ENCODE measurements at places on chromosomes 12 and 14.

DNA sequence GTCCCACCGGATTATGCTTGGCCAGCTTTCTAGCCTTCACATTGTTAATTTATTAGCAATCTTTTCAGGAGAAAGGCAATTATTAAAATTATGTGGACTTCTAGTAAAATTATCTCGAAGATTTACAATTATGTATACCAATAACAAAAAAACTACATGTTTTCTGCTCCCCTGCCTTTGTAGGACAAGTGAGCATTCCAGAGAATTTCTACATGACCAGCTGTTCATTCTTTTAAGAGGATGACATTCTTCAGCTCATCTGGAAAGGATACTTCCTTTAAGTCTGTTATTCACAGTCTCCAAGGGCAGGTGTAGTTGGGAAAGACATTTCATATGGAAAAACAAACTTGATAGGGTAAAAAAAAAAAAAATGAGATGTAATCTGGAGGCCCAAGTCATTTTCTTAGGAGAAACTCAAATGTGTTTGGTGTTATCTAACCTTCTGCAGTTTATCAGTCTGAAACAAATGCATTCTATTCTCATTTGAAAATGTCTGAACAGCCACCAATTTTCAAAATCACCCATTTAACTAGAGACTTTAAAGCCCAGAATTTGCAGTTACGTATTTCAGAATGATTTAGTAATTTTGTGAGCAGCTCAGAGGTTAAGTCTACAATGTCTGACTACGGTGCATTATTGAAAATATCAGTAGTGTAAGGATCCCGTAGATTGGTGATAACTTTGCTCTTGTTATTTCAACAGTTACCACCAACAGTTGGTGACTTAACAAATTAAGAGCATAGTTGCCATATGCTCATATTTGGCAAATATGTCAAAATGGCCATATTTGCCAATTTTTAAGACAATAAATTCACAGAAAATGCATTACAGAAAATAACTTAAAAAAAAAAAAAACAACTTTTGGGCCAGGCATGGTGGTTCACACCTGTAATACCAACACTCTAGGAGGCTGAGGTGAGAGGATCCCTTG is 1.8 kb upstream of the PHLDA1 start:
- no peak for DNase-seq

DNA sequence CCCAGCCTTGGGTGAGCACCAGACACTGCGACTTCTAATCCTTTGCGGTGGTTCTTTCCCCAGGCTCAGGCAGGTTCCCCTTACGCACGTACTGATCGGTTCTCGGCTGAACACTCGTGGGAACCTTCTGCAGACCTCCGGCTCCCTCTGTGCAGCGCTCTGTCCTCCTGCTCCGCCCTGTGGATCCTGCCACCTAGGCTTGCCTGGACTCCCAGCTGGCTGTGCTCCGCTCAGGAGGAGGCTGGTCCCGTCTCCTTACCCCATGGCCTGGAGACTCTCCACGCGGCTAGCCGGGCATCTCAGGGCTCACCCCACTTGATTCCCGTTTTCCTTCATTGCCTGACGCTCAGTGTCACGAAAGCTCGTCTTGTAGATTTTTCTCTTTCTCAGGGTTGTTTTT is 34.7 kb downstream of the TNFAIP2 start:
- DNase-seq: no peak

- no peak for DNase-seq
Measured at GRCh38 chr14:72318648-72319047, 386.4 kb downstream of the RGS6 start.

GRCh38 chr14:104086661-104087461 is 1.4 kb downstream of the ASPG start:
- DNase-seq: no peak

DNA sequence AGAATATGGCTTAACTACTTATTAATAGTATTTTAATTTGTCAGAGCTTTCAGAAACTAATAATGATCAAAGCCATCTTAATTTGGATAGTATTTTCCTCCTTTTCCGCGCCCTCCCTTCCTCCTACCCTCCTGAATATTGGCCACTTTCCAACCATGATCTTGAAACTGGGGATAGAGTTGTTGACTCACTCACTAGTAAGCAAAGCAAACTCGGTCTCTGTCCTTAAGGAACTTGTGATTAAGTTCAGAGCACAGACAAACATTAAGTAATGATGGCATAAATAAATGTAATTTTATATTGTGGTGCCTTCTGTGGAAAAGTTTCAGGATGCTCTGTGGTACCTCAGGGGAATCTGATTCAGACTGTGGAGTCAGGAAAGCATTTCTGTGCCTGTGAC is 75.7 kb downstream of the LRRK2 start:
- no peak for DNase-seq

All from skeletal muscle cell (primary cell).